ENCODE measurements at places on chromosomes 1 and 21. TPM values are rescaled to one million over a fixed set of nuclear protein-coding genes. Genes with fewer than 3 reads are reported as not detected.
A peak's percentile ranks its signal among the peaks of the same experiment; 100 is the strongest.

DNA sequence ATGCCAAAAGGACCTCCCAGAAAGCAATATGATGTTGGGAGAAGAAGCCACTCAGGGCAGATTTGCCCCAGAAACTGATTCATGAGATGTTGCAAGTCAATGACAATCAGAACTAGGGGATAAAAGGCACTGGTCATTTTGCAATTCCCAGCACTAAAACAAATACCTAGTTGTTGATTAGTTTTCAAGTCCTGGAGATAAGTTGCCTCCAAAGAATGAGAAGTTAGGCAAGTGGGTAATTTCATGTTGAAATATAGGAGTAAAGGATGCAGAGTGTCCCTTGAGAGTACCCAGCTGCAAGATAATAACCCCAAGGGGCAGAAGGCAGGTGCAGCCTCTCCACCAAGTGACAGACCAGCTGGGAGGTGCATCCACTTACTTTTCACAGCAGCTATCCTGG is 363.6 kb downstream of the PBX1 start:
- H3K27ac ChIP-seq, result no peak overlapping the region
- H3K27me3 ChIP-seq, result no peaks in the 10 kb centered on the region
- H3K4me1 ChIP-seq, result peaks cover 17% of the 10 kb centered on the region

GRCh38 chr21:43355925-43356289 is 71.0 kb downstream of the SIK1 start:
- H3K27ac ChIP-seq, result no peak overlapping the region
- no peak overlapping the region for H3K4me3 ChIP-seq
- DNase-seq, result no peak

GRCh38 chr1:31376375-31377134 is 3.7 kb upstream of the FABP3 start:
- peak overlapping the region; percentile 98 for H3K27ac ChIP-seq
- peaks cover 15% of the 10 kb centered on the region for H3K27me3 ChIP-seq
- peak; percentile 86 for DNase-seq
- H3K4me1 ChIP-seq, result peaks cover 46% of the 10 kb centered on the region
- H3K36me3 ChIP-seq, result no peaks in the 10 kb centered on the region
- H3K4me3 ChIP-seq, result peak overlapping the region; percentile 73

GRCh38 chr21:44791246-44791645 is 10.4 kb downstream of the UBE2G2 start:
- peaks cover 4% of the 10 kb centered on the region for H3K27me3 ChIP-seq
- H3K27ac ChIP-seq, result no peak overlapping the region
- no peak for DNase-seq

- H3K27ac ChIP-seq, result no peak overlapping the region
- no peak overlapping the region for H3K4me3 ChIP-seq
- H3K36me3 ChIP-seq, result no peaks in the 10 kb centered on the region
- DNase-seq, result no peak
- H3K4me1 ChIP-seq, result no peaks in the 10 kb centered on the region
Observed at GRCh38 chr1:165387505-165387904, 31.0 kb upstream of the LMX1A start.

- H3K4me3 ChIP-seq, result peak overlapping the region; percentile 99
- no peak overlapping the region for H3K27ac ChIP-seq
- H3K36me3 ChIP-seq, result no peaks in the 10 kb centered on the region
- peaks cover 2% of the 10 kb centered on the region for H3K27me3 ChIP-seq
Observed at GRCh38 chr1:225425201-225425786, 2.5 kb downstream of the LBR start.

GRCh38 chr1:116147114-116147510 is 35.9 kb downstream of the MAB21L3 start:
- H3K27me3 ChIP-seq, result peaks cover 9% of the 10 kb centered on the region
- H3K36me3 ChIP-seq, result peaks cover 30% of the 10 kb centered on the region
- no peak for DNase-seq
- no peak overlapping the region for H3K4me3 ChIP-seq
- no peak overlapping the region for H3K27ac ChIP-seq
- H3K4me1 ChIP-seq, result peaks cover 4% of the 10 kb centered on the region

DNA sequence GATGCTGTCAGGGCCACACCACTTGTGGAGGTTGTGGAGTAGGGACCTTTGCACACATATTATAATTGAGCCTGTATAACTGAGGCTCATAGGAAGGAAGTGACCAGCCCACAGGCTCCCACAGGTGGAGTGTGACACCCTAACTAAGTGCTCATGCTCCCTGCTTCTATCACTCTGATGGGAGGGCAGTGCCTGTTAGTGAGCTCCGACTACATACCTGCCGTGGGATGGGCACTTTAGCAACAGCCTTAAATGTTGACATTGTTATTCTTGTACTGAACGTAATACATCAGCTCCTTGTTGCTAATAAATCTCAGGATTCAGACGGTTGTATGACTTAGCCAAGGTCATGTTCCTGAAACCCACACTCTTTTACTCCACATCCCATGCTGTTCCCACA is 58.0 kb downstream of the BEND5 start:
- DNase-seq, result no peak
- H3K4me1 ChIP-seq, result peaks cover 5% of the 10 kb centered on the region
- no peak overlapping the region for H3K27ac ChIP-seq
- no peak overlapping the region for H3K4me3 ChIP-seq

- no peaks in the 10 kb centered on the region for H3K36me3 ChIP-seq
- no peak overlapping the region for H3K4me3 ChIP-seq
- H3K27me3 ChIP-seq, result no peaks in the 10 kb centered on the region
- peaks cover 4% of the 10 kb centered on the region for H3K4me1 ChIP-seq
Observed at GRCh38 chr1:52588535-52588934, 13.6 kb upstream of the GPX7 start.

Gene C1orf87
- total RNA-seq, result not detected

Gene FAM43B
- total RNA-seq, result not detected

Gene BCL10
- total RNA-seq, result 21.9 TPM

Gene RIIAD1
- 3.8 TPM for total RNA-seq

Data from glutamatergic neuron (in vitro differentiated cells).